ENCODE measurements at places on chromosomes 4 and X. TPM values are rescaled to one million over a fixed set of nuclear protein-coding genes. Genes with fewer than 3 reads are reported as not detected.

SSX2 gene
- total RNA-seq = not detected

RPL34 gene
- 1,002 TPM for total RNA-seq

TECRL gene
- total RNA-seq = not detected

CT47B1 gene
- not detected for total RNA-seq

HSFX3 gene
- not detected for total RNA-seq

HMX1 gene
- not detected for total RNA-seq

PLK4 gene
- 4.8 TPM for total RNA-seq

AMOT gene
- total RNA-seq = 2.5 TPM

STOX2 gene
- 22.7 TPM for total RNA-seq

FABP2 gene
- not detected for total RNA-seq

PWWP3B gene
- total RNA-seq = not detected

TRO gene
- 0.70 TPM for total RNA-seq

HTRA3 gene
- 6.8 TPM for total RNA-seq

LONRF3 gene
- total RNA-seq = 4.8 TPM

AFP gene
- not detected for total RNA-seq

SORCS2 gene
- total RNA-seq = 1.1 TPM

IRS4 gene
- not detected for total RNA-seq

DGKQ gene
- 9.5 TPM for total RNA-seq

PLS3 gene
- 196 TPM for total RNA-seq

TMEM31 gene
- not detected for total RNA-seq

Measured in esophagus squamous epithelium (tissue), 5 donors.